ENCODE measurements at places on chromosomes 13 and 19.

GRCh38 chr19:58035863-58036262 is 2.0 kb downstream of the ZSCAN1 start:
- no peak for DNase-seq

DNA sequence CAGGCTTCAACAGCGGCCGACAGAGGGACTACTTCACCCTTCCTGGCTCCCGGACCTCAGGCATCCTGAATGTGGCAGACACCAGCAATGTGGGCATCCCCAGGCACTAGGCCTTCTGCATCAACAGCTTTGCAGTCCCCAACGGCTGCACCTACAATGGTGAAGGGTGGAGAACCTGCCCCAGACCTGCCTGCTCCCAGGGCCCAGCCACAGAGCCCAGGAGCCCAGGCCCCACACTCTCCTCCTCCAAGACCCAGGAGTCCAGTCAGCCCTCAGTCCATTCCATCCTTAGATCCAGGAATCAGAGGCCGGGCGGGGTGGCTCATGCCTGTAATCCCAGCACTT is 34.5 kb downstream of the HPN start:
- DNase-seq = no peak

DNA sequence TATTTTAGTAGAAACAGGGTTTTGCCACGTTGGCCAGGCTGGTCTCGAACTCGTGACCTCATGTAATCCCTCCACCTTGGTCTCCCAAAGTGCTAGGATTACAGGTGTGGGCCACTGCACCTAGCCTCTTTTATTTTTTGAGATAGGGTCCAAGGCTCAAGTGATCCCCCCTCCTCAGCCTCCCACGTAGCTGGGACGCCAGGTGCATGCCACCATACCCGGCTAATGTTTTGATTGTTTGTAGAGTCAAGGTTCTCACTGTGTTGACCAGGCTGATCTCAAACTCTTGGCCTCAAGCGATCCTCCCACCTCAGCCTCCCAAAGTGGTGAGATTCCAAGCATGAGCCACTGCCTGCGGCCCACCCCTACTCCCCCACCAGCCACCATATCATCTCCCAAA is 6.3 kb downstream of the SLC7A9 start:
- DNase-seq = no peak

- no peak for DNase-seq
These were observed 835.0 kb upstream of the PCDH20 start for GRCh38 chr13:62250501-62251201.

DNA sequence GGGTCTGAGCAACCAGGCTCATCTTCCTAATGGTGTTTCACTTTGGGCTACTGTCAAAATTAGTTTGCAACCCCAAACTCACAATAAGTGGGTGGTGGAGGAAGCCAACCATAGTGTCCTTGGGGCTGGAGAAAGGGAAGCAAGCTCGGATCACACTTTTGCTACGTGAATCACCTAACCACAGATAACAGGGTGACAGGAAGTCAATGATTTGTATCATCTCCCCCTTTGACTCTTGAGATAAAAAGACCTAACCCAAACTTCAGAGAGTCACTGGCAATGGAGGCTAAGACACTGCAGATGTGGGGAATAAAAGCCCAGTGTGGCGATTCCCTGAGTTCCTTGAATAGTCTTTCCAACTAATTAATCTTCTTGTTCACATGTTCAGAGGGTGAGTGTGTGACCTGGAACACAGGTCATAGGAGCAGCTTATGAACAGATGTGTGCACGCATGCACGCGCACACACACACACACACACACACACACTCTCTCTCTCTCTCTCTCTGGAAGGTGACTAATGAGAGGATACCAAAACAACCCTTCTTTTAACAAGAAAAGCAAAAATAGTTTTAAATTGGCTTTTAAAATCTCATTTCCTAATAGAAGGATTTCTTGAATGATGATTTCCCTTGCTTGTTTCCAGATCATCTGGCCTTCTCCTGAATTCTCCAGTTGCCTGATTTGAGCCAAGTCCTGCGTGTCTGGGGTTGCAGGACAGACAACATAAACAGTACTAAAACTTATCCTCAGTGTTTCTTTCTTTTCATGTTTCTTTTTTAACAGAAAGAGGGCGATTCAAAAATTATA is 21.2 kb upstream of the DOCK9 start:
- DNase-seq = peak; percentile 73

DNA sequence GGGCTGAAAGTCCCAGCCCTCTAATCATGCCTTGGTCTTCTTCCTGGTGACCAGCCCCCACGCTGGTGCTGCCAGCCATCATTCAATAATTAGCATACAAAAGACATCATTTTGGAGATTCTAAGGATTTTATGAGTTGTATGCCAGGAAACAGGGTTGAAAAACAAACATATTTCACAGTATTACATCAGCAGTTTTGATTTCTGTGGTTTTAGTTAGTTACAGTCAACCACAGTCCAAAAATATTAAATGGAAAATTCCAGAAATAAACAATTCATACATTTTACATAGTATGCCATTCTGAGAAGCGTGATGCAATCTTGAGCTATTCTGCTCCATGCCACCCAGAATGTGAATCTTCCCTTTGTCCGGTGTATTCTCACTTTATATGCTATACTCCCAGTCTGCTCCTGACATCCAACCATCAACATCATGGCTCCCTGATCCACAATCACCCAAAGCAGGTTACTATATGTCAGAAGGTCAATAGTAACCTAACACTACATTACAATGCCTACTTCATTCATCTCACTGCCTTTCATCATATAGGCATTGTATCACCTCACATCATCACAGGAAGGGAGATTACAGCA is 49.2 kb downstream of the STOML3 start:
- DNase-seq = no peak

DNA sequence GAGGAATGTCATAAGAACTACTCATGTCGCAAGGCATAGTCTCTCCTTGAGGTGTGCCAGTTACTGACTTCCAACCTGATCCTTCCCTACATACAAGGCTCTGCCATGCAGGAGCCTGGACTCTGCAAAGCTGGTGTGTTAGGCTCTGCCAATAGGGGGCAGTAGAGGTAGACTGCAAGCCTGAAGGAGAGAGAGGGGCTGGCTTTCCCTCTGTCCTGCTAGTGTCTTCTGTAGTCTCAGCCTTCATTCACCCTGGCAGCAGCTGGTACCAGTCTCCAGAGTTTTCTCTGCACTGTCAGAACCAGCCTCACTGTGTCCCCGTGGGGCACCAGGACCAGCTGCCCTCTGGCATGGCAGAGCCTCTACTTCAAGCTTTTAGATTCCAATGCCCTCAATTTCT is 14.5 kb downstream of the SHISA2 start:
- DNase-seq = no peak

DNA sequence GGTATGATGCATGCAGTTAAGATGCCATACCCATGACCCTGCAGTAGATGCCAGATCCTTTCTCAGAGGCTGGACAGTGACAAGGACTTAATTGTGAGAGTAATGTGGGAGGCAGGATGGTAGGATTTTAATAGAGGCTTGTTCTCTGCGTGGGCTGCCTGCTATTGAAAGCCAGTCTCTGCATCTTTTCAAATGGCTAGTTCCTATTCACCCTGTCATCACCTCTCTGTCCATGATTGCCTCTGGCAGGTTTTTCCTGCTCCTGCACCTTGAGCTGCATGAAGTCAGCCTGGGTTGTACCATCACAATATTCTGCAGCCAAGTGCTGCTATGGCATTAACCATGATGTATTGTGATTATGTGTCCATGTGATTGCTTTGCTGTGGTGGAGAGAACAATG is 440.5 kb downstream of the ITGBL1 start:
- no peak for DNase-seq

DNA sequence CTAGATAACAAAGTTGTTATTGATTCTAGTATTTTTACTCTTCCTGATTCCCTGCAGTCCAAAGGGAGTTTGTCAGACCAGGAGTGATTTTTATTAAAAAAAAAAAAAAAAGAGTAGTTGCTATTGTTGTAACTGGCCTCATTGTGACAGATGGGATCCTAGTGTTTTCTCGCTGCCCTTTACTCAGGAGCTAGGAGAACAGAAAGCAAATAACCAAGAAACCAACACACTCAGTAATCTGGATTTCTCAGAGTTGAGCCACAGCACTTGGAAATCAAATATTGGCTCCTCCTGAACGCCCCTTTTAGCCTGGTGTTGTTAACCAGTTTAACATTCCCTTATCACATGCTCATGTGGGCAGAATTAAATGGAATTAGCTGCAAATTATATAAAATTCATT is 8.3 kb upstream of the PDX1 start:
- DNase-seq = no peak

DNA sequence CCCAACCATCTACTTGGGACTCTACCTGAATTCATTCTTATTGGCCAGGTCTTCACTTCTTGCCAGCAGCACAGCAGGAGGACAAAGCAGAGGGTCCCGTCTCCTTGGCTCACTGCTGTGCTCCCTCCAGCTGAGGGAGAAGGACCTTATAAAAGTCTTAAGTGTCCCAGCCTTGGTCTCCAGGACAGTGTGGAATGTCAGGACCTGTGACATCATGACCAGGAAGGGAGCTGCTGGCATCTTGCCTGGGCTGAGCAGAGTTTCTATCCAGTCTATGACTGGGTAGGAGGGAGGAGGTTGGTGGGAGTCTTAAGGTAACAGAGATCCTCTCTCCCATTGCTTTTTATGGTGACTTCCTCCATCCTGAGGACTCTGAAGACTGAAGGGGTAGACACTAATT is 56.6 kb upstream of the ANKRD10 start:
- no peak for DNase-seq

DNA sequence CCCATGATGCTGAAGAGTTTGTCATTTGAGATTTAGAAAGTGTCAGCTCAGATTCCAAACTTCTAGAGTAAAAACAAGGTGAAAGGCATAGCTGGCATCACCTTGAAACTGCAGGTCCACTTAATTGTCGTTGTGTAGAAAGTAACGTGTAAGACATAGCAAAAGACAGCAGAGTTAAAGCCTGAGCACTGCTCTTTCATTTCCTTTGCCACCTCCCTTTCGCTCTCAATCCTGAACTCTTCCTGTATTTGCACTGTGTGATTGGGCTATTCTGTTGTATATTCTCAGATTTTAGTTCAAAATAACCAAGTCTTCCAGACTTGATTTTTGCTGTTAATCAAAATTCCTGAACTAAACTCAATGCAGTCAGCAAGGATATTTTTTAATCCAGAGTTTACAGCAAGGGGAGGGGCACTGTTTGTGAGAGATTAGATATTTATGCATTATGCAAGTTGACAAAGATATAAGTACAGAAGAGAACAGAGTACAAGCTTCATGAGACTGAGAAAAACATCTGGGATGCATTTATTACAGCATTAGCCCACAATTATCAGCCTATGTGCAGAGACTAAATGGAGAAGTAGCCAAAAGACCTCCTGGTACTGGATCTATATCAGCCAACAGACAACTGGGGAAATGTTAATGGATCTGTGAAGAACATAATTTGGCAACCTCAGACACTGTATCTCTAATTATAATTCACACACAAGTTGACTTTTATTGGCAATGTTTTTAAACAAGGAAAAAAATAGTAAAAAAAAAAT is 328.6 kb downstream of the SUCLA2 start:
- DNase-seq = no peak

- no peak for DNase-seq
These were observed 42.6 kb downstream of the EFNB2 start for GRCh38 chr13:106492588-106493475.

DNA sequence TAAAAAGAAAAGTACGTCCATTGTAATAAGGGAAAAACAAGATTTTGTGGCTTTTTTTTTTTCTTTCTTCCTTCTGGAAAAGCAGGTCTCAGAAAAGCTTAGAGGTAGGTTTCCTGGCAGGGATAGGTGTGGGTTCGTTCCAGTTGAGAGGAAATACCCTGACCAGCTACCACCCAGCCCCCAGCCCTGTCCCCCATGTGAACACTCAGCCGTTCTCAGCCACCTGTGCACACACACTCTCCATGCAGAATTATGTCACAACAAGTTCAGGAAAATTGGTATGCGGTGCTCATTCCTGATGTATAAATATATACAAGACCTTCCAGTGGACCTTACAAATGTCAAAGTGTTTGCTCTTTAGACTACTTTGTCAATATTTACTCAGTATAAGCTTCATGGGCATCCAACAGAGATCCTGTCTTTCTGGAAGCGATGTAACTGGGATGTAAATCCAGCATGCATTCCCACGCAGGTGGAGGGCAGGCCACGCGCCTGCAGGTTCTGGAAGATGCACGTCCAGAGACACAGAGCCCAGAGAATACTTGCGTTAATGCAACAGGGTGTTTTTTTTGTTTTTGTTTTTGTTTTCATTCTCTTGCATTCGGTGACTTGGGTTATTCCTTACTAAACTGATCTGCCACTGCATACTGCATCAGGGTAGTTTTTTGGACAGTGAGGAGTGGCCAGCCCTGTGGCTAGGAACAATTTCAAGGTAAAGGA is 68.8 kb downstream of the TSHZ3 start:
- no peak for DNase-seq

GRCh38 chr19:14093117-14093823 is 2.7 kb upstream of the SAMD1 start:
- no peak for DNase-seq

- no peak for DNase-seq
These were observed 52.7 kb upstream of the FAM216B start for GRCh38 chr13:42728507-42729180.

GRCh38 chr13:43730642-43731041 is 56.1 kb downstream of the ENOX1 start:
- no peak for DNase-seq

DNA sequence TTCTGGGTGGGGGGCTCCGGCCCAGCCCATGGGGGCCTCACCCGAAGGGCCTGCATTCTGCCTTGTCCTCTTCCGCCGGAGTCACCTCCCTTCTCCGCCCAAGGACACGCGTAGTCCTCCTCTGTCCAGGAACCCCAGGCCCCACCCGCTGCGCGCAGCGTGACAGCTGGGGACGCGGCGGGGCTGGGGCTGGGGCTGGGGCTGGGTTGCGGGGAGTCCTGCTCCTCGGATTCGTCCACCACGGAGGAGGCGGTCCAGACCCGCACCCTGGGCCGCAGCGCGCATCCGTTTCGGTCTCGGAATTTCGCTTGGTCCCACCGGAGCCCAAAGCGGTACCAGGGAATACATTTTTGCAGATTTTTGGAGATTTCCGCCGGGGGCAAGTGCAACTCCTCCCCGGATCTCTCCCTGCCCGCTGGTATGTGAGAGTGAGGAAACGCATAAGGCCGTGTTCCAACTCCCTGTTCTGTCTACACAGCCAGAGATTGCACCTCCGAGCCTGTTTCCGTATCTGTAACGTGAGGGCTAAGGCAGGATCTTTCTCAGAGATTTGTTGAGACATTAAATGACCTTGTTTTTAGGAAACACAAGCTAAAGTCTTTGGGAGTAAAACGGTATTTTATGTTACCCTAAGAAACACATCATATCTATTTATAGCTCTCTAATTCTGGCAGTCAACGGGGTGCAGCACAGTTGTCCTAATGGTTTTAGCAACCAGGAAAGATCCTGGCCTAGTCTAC is at the start of gene COX7A1:
Gene COX7A1, minus strand, starts transcription at position 96 of the 740 bp plus-strand sequence. Its CDS starts 40 bp downstream, at position 56.
- no peak for DNase-seq

- DNase-seq = no peak
These were observed 7.8 kb downstream of the MAG start for GRCh38 chr19:35299523-35300338.

GRCh38 chr19:3073159-3073563 is 10.9 kb upstream of the TLE5 start:
- DNase-seq = no peak
